ENCODE measurements at places on chromosomes 12 and 14. TPM values are rescaled to one million over a fixed set of nuclear protein-coding genes. Genes with fewer than 3 reads are reported as not detected.

DNA sequence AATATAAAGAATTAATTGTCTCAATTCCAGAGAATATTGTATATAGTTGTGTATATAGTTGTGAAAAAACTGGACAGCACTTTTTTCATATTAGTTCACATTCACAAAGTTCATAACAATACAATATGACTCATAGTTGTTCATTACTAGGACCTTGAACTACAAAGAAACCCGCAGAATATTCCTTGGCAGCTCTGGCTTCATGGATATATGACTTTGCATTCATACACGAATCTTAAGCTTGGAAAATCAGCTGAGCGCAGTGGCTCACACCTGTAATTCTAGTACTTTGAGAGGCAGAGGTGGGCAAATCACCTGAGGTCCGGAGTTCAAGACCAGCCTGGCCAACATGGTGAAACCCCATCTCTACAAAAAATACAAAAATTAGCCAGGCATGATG lies 38.1 kb upstream of the PCED1B start:
- no peak for DNase-seq

DNA sequence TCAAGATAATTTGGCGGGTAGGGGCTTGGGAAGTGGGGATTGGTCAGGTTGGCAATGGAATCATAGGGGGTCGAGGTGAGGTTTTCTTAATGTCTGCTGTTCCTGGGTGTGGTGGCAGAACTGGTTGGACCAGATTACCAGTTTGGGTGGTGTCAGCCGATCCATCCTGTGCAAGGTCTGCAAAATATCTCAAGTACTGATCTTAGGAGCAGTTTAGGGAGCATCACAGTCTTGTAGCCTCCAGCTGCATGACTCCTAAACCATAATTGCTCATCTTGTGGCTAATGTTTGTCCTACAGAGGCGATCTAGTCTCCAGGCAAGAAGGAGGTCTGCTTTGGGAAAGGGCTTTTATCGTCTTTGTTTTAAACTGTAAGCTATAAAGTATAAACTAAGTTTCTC lies 868.4 kb downstream of the DIO2 start:
- no peak for DNase-seq

DNA sequence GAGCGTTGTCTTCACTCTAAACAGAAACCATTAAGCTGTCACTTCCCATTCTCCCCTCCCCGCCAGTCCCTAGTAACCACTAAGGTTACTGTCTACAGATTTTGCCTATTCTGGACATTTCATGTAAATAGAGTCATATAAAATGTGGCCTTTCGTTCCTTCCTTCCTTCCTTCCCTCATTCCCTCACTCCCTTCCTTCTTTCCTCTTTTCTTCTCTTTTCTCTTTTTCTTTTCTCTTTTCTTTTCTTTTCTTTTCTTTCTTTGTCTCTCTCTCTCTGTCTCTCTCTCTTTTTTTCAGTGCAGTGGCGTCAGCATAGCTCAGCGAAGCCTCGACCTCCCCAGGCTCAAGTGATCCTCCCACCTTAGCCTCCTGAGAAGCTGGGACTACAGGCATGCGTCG lies 37.8 kb downstream of the HCAR2 start:
- no peak for DNase-seq

ESR2 gene
- total RNA-seq, result 0.20 TPM

SMCO2 gene
- not detected for total RNA-seq

DNA sequence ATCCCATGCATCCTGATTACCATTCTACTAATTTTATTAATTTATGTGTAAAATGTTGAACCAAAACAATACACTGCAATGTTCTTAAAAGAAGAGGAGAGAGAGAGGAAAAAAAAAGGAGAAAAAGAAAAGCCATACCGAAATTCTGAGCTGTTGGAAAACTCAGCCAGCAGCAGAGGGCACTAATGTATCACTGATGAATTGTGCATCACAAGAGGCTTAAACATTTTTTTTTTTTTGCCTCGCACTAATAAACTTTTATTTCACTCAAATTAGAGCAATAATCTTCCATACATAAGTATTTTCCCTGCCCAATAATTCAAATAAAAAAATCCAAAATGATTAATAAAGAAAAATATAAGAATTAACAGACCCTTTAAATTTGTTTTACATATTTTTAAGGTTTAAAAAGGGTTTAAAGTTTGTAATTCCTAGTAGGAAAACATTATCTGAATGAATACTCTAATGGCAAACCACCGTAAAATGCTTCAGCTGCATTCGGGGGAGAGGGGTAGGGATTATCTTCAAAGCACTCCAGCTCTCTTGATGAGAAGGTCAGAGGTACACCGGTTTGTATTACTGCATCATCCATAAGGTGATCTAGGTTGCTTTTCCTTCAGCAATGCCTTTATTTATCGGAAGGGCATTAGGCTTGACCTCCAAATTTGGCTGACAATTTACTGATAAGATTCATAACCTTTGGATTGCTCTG lies 41.9 kb downstream of the ATP23 start:
- DNase-seq, result no peak

DNA sequence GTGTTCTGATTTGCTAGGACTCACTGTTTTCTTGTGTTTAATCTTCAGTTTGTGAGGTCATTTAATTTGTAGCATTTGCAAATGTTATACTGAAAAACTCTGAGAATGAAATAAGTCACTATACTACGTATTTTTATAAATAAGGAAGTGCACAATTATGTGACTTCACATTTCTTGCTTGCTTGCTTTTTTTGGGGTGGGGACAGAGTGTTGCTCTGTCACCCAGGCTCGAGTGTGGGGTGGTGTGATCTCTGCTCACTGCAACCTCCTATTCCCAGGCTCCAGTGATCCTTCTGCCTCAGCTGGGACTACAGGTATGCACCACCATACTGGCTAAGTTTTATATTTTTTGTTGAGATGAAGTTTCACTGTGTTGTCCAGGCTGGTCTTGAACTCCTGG lies 32.7 kb downstream of the RBM25 start:
- no peak for DNase-seq

DNA sequence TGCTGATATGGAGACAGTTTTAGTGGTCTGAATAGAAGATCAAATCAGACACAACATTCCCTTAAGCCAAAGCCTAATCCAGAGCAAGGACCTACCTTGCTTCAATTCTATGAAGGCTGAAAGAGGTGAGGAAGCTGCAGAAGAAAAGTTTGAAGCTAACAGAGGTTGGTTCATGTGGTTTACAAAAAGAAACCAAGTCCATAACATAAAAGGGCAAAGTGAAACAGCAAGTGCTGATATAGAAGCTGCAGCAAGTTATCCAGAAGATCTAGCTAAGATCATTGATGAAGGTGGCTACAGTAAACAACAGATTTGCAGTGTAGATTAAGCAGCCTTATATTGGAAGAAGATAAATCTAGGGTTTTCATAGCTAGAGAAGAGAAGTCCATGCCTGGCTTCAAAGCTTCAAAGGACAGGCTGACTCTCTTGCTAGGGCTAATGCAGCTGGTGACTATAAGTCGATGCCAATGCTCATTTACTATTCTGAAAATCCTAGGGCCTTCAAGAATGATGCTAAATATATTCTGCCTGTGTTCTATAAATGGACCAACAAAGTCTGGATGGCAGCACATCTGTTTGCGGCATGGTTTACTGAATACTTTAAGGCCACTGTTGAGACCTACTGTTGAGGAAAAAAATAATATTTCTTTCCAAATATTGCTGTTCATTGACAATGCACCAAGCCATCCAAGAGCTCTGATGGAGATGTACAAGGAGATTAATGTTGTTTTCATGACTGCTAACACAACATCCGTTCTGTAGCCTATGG lies 361.0 kb downstream of the DPF3 start:
- no peak for DNase-seq

All from right atrium auricular region (tissue), 2 donors.